Activated naive CD4-positive, alpha-beta T cell treated with Interleukin-2 at 50 U/mL for 16 hours (primary cell): ENCODE measurements at places on chromosomes 1 and 21.

- no peak for DNase-seq
Measured at GRCh38 chr1:109069294-109069693, 6.5 kb downstream of the TAF13 start.

- no peak for DNase-seq
Measured at GRCh38 chr1:225654277-225654597, 1.3 kb upstream of the ENAH start.

- DNase-seq = no peak
Measured at GRCh38 chr1:207747627-207748492, 4.0 kb upstream of the CD46 start.

GRCh38 chr21:32411350-32412161 lies 950 bp upstream of the EVA1C start:
- peak; percentile 70 for DNase-seq

DNA sequence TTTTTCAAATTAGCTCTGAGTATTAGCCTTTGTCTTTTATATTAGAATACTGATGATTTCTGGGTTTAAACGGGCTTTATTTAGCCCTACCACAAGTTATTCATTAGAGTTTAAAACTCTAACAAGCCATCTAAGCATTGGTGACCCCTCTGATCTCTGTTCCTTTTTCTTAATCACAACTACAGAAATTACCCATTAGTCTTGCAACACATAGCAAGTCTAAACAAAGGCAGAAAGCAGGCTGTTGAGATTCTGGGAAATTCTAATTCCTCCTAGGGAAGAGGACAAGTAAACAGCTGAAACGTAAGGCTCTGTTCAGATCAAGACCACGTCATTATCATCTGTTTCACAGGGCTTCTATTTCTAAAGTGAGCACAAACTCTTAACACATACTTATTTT lies 491.2 kb upstream of the ZRANB2 start:
- DNase-seq = no peak
